Stimulated activated CD4-positive, alpha-beta T cell treated with anti-CD3 and anti-CD28 coated beads, Interleukin-4, amount 100 ng/mL, for 1 hour (primary cell): ENCODE measurements at places on chromosomes 13 and 19.

- DNase-seq, result peak; percentile 83
Observed at GRCh38 chr19:45439569-45440258, 16.0 kb upstream of the ERCC1 start.

DNA sequence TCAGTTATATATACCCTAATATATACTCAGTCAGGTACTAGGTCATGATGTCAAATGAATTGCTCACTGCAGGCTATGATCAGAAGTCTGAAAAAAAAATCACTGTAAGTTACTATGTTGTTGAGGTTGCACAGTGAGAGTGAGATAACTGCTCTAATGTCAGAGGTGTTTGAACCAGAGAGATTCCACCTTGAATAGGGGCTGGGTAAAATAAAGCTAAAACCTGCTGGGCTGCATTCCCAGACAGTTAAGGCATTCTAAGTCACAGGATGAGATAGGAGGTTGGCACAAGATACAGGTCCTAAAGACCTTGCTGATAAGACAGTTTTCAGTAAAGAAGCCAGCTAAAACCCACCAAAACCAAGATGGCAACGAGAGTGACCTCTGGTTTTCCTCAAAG, 10.2 kb downstream of the EPSTI1 start:
- no peak for DNase-seq

DNA sequence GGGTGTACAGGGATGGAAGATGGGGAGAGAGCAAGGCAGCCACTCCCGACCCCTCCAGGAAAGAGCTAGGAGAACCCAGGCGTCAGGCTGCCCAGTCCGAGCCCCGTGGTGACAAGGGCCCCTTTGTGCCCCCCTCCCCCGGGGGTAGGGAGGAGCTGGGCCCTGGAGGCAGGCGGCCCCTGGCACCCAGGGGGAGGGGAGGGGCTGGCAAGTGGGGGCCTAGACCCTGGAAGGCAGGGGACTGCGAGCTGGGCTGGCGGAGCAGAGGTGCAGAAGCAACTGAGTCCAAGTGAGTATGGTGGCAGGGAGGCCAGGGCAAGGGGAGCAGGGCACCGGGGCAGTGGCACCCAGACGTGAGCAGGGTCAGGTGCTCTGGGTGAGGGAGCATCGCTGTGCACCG, at the start of gene MAG:
Gene MAG (plus strand): TSS at position 246 of the 400 bp plus-strand sequence. CDS start 3,248 bp downstream, outside the sequence.
- no peak for DNase-seq

GRCh38 chr13:76271728-76272232, 614.4 kb downstream of the KCTD12 start:
- no peak for DNase-seq

- no peak for DNase-seq
Observed at GRCh38 chr13:32147976-32148375, 116.4 kb downstream of the FRY start.

DNA sequence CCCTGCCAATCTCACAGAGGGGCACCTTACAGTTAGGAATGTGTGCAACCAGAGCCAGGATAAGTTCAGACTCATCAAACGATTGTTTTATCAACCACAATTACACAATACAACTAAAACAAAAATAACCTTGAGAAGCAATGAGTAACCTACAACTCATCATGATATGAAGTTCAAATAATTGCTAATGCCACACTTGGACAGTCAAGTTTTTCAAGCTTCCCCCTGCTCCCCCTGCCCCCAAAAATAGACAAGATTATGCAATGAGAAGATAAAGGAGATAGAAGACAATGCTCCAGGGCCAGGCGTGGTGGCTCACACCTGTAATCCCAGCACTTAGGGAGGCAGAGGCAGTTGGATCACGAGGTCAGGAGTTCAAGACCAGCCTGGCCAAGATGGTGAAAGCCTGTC, 13.6 kb upstream of the KPNA3 start:
- DNase-seq, result no peak

DNA sequence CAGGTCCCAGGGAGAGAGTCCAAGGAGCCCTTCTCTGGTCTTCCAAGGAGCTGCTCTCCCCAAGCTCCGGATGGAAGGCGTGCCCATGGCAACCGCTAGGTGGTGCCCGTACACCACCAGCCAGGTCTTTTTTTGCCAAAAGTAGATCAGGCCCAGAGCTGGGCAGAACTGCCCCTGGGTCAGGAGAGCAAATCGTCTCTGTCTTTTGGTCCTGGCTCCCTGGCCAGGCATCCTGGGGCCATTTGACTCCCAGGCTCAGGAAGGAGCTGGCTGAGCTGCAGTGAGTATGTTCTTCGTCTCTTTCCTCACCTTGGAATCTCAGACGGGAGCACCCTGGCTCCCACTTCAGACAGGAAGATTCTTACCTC, 24.6 kb upstream of the BCL3 start:
- DNase-seq, result peak; percentile 74
